ENCODE measurements at places on chromosomes 4 and X.

- DNase-seq = no peak
These were observed 38.9 kb upstream of the TLR2 start for GRCh38 chr4:153645183-153645582.

DNA sequence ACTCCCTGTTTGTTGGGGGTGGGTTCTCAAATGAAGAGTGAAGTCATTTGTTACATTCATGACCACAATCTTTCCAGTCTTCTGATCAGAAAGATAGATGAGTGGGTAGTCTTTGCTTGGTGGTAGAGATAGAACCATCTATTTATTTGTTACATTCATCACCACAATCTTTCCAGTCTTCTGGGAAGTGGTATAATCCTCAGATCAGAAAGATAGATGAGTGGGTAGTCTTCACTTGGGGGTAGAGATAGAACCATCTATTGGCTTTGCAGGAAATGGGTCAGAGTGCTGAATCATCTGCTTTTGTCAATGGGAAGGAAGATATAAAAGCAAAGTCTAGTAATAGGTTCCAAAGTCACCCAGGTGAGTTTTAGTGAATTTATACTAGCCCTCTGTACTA is 64.2 kb upstream of the EPGN start:
- DNase-seq = no peak

- no peak for DNase-seq
These were observed 37.7 kb downstream of the SHROOM4 start for GRCh38 chrX:50776248-50776647.

GRCh38 chr4:29151584-29151983 is 1568.6 kb upstream of the PCDH7 start:
- DNase-seq = no peak

GRCh38 chrX:68980906-68981616 is 152.2 kb downstream of the EFNB1 start:
- no peak for DNase-seq

- DNase-seq = no peak
These were observed 1269.5 kb downstream of the RAPGEF2 start for GRCh38 chr4:160372390-160372789.

DNA sequence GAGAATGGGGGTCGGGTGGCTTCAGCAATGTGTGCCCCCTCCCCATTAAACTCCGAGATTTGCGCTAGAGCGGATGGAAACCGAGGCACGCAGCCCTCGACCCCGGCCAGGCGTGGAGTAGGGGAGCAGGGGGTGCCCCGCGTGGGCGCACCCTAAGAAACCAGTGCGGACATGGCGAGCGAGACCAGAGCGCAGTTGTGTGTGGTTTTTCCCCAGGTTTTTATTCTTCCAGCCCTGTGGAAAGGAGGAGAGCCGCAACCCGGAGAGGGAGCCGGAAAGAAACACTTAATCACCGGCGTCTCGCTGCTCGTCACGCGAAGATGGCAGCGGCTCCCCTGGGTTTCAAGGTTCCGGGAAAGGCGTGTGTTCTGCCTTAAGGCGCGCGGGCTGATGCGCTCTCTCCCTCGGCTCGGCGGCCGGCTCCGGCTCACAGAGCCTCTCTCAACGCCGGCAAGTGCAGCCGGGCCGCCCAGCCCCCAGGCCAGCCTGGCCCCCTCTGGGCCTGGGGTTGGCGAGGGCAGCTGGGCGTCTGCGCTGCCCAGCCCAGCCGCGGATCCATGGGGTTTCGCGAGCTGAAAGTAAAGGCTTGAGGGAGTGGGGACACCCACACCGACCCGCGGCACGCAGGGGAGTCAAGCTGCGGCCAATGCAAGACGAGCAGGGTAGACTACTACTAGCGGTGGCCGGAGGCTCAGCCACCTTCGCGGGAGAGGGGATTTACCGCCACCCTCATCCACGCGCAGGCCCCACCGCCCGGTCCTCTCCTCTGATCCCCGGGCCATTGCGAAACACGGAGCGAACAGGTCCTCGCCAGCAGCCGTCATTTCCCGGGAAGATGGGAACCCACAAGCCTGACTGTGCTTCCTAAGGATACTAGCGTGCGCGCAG is 74.0 kb upstream of the BCOR start:
- no peak for DNase-seq

- peak; percentile 31 for DNase-seq
These were observed 61.3 kb downstream of the ANTXR2 start for GRCh38 chr4:80011636-80012236.

- DNase-seq = no peak
These were observed 29.9 kb upstream of the REPS2 start for GRCh38 chrX:16916561-16916960.

DNA sequence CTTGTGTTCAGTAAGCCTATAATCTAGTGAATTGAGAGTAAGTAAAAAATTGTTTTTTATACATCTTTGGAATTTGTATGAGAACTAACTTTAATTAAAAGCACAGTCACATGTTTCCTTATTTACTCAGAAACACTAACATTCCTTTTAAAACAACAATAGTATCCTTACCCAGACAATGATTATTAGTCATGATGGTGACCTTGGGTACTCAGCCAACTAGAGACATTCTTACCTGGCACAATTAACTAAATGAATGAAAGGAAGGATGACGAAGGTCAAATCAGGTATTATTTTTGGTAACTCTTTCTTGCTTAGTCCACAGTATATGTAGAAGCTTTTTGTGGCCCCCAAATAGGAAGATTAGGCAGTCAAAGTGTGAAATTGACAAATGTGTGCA is 901.0 kb downstream of the FAT4 start:
- no peak for DNase-seq

GRCh38 chr4:6939761-6940743 is 30.4 kb downstream of the TBC1D14 start:
- no peak for DNase-seq

DNA sequence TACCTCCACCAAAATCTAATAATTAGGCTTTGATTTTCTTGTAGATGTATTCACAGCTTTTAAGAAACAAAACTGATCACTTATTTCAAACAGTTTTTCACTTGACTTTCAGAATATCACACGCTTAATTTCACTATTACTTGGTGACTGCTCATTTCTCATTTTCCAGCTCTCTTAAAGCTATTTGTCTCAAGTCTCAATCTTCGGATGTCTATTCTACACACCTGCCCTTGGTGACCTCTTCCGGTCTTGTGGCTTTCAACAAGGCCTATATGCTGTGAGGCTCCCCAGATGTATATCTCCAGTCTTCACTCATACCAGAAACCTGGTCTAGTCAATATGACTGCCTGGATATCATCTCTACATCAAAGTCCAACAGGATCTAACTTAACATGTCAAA is 34.9 kb upstream of the ANXA10 start:
- DNase-seq = no peak

GRCh38 chrX:13268874-13269273 is 51.0 kb downstream of the ATXN3L start:
- DNase-seq = no peak

GRCh38 chr4:142607976-142608375 is 238.1 kb downstream of the INPP4B start:
- DNase-seq = no peak

- no peak for DNase-seq
These were observed 21.8 kb downstream of the KIAA1210 start for GRCh38 chrX:119105826-119106225.

GRCh38 chrX:31063114-31063513 is 8.7 kb downstream of the FTHL17 start:
- DNase-seq = no peak

- DNase-seq = peak; percentile 36
These were observed 3.4 kb downstream of the WFS1 start for GRCh38 chr4:6272863-6273660.

DNA sequence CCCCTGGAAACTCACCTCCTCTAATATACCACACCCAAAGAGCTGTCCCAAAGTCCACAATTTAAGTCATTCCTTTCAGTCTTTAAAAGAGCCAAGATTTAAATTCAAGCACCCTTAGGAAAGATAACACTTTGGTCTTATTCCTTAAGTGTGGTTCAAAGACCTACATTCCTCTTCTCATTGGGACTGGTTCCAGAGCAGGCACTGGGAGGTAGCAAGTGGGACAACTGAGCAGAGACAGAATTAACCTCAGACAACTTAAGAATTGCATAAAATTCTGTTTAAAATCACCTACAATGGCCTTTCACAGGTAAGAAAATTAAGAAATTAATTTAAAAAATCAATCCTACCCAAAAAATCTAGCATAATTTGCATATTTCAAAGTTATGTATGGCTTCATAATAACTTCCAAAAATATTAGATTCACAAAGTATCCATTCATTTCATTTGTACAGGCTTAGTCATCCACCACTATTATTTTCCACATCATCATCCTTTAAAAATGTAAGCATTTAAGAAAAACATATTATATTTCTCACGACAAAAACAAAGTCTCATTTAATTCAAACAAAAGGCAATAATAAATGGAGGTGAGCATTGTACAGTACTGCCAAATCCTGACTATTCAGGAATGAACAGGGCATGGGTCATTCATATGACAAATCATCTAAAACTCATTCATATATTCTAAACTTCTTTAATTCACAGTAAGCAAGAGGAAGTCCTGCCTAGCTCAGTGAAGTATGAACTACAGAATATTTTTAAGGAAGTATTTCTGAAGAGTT is 13.6 kb downstream of the PRSS12 start:
- DNase-seq = no peak

DNA sequence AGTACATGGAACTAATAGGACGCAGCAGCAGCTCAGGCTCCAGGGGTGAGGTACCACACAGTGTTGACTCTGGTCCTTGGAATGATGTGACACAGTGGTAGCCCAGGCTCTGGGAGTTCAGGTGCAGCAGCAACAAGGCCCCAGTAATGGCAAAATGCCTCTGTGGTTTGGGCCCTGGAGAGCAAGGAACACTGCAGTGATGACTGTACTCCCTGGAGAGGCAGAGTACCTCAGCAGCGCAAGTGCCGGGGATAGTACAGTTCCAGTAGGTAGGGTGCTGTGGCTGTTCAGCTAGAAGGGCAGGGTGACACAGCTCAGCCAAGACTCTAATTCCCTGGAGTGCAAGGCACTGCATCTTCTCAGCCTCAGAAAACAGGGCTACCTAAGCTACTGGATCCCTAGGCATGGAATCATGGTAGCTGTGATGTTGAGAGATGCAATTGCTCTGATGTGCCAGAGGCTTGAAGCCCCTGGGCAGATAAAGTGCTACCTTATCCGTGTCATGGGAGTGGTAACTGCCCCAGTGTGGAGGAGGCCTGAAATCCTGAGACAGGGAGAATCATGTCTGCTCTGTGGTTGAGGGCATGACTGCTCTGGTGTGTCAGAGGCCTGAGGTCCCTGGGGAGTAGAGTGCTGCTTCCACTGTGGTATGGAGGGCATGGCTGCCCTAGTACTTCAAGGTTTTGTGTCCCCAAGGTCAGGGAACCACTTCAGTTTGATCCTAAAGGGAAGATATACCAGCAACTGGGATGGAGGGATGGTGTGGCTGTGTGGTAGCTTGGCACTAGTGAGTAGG is 55.2 kb downstream of the AREG start:
- DNase-seq = no peak

DNA sequence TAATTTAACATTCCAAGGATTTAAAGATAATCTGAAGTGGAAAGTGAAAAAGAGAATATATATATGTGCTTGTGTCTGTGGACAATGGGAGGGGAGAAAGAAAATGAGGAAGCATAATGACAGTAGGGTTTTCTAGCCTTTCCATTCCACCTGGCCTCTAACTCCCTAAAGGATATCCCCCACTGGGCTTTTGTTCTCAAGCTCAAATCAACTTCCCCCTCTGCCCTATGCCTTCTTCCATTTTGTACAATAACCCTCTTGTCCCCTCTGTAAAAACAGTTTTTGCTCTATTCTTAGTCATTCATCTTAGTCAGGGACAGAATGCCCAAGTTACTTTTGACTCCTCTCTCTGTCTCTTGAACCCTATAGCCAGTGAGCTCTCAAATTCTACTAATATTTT is 23.6 kb downstream of the ANTXR2 start:
- no peak for DNase-seq

DNA sequence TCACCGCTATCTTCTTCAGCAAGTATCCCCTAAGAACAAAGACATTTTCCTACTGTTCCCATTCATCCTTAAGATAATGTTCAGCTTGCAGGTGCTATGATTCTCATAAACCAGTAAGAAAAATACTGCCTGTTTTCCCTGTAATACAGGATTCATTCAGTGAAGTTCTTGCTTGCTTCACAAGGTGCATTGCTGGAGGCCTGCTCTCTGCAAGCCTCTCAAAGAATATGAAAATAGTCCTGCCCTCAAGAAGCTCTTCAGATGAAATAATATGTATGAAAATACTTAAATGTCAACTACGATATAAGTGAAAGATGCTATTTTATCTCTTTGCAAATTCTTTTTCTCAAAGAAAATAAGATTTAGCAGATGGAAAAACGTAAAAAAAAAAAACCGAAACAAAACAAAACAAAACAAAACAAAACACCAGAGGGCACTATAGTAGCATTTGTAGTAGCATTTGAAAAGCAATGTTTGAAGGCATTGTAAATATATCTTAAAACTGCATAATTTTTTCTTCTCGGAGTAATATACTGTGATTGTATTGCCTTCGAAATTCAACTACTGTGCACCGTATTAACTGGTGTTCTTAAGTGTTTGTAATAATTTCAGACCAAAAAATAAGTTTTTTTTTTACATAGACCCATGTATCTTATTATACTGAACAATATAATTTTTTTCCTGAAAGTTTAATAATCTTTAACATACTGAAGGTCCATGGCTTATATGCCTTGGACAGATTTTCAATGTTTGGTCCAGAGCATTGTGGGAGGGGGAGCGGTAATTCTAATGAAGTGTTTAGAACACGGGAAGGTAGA is 26.0 kb downstream of the ADH4 start:
- no peak for DNase-seq

DNA sequence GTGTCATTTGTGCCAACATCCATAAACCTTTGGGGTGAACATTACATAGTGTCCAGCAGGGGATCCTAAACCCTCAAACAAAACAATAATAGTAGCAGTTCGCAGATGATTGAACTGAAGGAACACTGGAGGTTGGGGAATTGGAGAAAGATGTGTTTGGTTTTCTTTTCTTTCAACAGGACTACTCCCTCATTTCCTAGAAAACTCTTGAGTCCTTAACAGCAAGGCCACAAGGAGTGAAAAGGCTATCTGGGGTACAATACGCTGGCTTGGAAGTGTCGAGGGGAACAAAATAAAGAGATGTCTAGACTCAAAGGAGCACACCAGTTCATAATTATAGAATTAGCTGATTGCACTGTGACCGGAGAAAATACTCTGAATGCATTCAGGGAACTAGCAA is 72.1 kb downstream of the IDS start:
- DNase-seq = no peak
